ENCODE measurements at places on chromosomes 16 and 17.

- no peak for DNase-seq
These were observed 64.1 kb downstream of the TIMM22 start for GRCh38 chr17:1060991-1061390.

DNA sequence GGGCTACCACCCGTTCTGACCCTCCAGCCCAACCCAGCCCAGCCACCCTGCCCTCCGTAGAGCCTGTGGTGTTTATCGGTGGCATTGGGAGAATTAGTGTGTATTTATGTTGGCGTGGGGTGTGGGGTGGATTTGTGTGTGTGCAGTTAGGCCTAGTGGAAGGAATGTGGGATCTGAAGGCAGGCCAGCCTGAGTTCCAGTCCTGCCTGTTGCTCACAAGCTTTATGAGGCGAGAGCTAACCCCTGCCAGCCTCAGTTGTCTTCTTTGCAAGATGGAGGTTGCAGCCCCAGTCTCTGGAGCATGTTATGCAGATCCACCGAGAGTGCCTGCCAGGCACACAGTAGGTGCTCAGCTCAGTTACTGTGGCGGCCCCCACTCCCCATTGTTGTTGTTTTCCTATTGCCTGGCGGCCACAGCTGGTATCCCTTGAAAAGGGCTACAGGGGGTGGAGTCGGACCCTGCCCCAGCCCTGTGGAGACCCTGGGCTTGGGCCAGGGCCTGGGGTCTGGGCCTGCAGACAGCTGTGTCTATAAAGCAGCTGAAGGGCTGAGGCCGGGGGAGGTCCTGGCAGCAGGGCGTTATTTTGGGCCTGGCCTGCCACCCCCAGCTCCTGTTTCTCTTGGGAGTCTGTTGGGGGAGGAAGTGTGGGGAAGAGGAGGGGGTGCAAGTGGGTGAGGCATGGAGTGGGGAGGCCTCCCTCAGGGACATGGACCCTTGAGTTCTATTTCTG lies 5.1 kb downstream of the ERBB2 start:
- no peak for DNase-seq

DNA sequence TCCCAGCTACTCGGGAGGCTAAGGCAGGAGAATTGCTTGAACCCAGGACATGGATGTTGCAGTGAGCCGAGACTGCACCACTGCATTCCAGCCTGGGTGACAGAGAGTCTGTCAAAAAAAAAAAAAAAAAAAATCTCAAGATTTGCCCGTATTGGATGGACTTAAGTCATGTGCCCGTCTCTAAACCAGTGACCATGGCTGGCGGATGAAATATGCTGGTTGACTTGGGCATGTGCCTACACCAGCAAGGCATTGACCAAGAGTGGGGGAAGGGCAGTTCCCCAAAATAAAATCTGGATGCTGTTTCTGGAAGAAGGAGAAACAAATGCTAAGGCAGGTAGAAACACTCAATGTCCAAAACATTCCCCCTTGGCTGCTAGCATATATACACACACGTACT lies 21.5 kb upstream of the COL1A1 start:
- DNase-seq = no peak

GRCh38 chr17:50935221-50935995 lies 69.3 kb upstream of the TOB1 start:
- DNase-seq = no peak

DNA sequence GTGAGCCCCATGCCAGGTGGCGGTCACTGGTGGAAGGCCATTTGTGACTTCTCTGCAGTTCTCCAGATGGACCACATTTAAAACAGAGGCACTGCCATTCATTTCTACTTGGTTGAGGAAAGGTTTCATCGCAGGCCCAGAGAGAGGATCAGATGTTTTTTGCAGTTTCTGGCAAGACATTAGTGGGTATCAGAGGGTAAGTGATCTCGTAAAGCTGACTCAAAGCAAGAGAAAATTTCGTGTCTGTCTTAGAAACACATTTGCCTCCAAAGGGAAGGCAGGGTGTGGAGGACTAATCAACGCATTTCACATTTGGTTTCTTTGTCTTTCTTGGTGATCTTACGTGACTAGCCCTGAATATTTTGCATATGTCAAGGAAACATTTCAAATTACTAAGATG lies 81.8 kb downstream of the PRKCB start:
- no peak for DNase-seq

- DNase-seq = no peak
These were observed 9.2 kb downstream of the FMNL1 start for GRCh38 chr17:45230787-45231480.

- no peak for DNase-seq
These were observed 82.8 kb upstream of the GSE1 start for GRCh38 chr16:85530370-85530739.

GRCh38 chr17:70405492-70406220 lies 236.3 kb downstream of the KCNJ2 start:
- no peak for DNase-seq

DNA sequence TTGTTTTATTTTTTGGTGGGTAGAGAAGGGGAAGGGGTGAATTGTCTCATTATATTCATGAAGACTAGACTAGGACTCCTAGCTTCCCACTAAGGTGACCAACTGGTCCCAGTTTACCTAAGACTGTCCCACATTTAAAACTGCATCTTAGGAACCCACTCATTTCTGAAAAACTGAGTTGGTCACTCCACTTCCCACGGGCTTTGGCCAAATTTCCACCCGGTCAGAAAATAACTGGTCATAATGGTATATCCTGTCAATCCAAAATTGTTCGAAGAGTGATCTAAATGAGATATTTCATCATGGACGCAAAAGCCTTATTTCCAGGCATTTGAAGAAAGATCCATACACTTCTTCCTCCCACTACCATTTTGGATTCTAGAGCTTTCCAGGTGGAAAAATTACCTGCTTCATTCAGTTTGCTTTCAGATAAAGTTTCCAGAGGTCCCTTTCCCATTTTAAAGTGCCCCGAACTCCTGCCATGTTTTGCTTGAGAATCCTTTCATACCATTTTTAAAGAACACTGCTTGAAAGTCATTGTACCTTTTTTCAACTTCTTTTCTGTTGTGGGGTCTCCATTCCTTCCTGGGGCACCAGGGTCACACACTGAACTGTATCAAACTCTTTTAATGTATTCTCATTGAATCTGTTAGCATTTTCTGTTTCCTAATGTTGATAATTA lies 21.8 kb upstream of the ZFHX3 start:
- no peak for DNase-seq

DNA sequence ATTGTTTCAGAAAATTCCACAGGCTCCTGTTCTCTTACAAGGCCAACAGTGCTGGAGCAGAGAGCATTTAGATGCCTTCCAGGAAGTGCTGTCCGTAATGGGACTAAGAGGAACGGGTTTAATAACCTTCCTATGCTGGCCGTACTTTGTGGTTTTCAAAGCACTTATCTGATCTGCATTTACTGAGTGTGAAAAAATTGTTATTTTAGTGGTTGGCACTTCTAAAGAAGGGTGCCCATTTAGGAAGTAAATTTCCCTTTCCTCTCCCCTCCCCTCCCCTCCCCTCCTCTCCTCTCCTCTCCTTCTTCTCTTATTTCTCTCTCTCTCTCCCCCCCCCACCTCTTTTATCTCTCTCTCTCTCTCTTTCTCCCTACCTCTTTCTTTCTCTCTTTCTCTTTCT lies 72.0 kb upstream of the DNAJA2 start:
- DNase-seq = no peak

DNA sequence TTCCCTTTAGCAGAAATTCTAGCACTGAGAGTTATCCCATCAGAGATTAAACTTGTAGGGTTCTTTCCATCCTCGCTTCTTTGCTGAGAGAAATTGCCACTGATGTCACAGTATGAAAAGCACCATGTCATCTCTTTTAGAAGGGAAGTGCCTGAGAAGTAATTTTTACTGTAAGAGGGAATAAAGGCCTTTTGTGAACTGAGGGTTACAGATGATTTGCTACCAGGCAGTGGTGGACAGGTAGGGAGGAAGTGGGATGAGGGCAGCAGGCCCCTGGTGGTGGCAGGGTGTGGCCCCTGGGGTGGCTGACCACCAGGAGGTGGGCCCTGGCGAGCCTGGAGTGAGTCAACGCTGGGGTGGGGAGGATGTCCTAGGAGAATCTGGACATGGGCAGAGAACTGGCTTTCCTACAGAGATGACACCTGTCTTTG lies 6.4 kb upstream of the MILR1 start:
- no peak for DNase-seq

DNA sequence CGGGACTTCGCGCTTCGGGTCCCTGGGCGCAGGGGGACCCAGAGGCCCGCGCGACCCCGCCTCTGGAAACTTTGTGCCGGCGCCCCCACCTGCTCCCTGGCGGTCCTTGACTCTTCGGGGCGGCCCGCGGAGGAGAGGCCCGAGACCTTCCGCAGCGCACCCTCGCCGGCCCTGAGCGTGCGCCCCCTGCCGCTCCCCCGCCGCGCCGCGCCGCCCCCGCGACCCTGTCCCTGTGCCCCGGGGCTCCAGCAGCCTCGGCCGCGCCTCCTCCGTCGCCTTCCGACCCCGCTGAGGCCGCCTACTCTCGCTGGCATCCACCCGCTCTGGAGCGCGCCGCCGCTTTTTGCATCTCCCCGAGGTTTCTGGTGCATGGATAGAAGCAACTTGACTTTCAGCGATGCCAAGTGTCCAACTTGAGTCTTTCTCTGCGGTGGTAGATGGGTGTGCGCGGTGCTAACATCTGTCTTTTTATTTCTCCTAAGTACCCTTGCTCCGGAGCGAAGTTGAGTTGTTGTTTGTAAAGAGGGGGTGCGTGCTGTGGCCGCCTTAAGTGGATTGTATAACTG lies 414 bp downstream of the DUSP14 start:
- DNase-seq = no peak

GRCh38 chr16:79644971-79645667 lies 44.6 kb upstream of the MAF start:
- no peak for DNase-seq

DNA sequence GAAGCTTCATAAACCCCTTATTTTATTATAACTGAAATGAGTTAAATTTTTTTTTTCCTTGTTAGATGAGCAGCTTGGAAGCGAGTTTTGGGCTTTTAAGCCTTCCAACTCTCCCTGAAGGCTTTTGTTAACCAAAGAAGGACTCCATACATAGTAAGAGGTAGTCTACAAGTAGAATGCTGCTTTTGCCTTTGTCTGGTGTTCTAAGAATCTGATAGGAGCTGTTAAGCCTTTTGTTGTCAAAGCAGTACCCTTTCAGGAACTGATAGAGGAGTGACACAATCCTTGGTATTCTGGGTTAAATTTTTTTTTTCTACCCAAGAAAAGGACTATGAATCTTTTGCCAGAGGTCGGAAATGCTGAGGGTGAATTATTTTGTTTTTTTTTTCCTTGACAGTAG lies 26.1 kb downstream of the MAP2K4 start:
- DNase-seq = no peak

DNA sequence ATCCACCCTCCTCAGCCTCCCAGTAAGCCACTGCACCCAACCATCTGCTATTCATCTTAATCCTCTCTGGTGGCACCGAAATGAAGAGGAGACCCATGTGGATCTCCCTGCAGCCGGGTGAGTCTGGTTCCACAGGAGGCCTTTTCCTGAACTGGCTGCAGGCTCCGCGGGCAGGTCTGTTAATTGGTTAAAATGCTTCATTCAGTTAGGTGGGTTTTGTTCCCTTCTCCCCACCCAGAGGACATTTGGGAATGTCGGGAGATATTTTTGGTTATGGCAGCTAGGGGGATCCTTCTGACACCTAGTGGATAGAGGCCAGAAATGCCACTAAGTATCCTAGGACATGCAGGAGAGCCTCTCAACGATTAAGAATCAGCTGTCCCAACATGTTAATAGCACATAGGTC lies 16.7 kb downstream of the C16orf54 start:
- DNase-seq = no peak

- DNase-seq = no peak
These were observed 52.2 kb upstream of the TMC5 start for GRCh38 chr16:19365486-19365885.

DNA sequence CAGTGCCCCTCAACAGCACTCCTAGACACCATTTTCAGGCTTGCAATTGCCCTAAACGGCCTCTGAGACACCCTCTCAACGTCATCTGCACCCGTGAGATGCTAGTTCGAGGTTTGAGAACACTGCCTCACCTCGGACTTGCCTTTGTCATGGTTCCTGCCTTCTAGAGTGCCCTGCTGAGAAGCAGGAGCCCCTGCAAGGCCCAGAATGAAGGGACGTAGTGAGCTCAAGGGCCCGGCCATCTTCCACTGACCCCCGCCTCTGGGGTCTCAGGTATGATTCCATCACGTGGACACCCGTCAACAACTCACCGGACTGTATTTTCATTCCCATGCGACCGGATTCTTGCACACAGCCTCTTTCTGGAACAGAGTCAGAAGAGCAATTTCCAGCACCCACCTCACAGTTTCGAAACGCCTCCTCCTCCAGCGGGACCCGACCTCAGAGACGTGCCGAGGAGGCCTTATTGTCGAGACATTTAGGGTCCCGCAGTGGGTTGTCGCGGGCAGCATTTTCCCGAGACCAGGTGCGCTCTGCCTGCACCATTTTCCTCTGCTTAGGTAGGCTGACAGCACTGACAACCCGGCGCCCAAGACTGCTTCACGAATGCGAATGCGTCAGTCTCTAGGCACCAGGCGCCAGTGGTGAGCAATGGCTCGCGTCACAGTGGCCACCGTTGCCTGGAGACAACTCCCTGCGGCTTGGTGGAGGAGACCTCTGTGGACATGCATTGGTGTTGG lies 999.9 kb downstream of the KCNJ18 start:
- DNase-seq = no peak

DNA sequence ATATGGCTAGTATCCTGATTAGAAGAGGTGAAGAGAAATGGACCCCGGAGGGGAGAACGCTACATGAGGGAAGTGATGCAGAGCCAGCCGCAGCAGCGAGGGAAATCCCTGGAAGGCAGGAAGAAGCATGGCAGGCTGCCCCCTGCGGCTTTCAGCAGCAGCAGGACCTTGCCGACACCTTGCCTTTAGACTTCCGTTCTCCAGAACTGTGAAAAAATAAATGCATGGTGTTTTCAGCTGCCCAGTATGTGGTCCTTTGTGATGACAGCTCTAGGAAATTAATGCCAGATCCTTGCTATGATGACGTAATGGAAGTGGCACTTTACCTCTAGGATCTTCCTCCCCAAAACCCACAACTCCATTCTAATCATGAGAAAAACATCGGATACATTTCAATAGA lies 9.7 kb upstream of the ZFP1 start:
- DNase-seq = no peak

DNA sequence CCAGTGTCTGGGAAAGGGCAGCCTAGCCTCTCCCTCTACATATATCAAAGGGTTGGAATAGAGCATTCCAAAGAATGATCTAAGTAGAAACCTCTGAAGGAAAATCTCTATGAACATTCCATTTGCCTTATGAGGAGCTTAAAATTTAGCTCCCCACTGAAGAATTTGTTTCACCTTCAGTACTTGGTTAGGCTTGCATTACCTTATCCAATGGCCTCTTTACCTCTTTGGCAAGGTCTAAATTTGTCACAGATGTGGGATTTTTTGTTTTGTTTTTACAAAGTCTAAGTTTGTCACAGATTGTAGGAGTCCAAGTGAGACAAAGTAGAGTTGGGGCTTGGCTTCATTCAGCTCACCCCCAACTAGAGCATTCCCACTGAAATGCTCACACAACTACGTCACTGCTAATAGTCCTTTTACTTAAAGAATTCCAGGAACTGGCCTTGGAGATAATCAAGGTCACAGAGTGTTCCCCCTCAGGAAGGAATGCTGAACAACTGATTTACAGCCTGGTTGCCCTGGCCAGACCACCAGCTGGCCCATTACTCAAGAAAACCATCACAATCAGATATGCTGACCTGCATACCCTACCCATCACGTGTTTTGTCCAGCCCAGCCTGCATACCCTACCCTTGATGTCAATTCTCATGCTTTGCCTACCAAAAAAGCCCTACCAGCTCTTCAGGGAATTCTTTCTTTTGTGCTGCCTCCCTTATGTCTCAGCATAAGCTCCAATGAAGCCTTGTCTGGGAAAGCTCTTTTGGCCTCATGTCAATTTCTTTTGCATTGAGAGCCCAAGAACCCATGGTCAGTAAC lies 26.5 kb upstream of the PPM1D start:
- DNase-seq = no peak
